ENCODE measurements at places on chromosomes 2 and 18.

DNA sequence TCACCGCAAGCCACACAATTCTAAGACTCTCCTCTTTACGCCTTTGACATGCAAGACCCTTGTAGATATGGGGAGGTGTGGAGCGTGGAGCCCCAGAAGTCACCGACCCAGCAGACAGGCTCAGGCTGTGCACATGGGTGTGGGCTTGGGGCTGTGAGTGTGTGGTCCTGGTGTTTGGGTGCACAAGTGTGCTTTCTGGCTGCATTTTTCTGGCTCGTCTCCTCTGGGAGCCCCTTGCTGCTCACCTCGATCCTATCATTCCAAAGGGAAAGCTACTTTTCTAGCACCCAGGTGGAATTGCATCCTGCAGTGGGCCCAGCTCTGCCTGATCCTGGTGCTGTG is 143.0 kb downstream of the ACOXL start:
- no peak for DNase-seq

GRCh38 chr2:221518935-221519625 is 53.0 kb downstream of the EPHA4 start:
- DNase-seq, result no peak

DNA sequence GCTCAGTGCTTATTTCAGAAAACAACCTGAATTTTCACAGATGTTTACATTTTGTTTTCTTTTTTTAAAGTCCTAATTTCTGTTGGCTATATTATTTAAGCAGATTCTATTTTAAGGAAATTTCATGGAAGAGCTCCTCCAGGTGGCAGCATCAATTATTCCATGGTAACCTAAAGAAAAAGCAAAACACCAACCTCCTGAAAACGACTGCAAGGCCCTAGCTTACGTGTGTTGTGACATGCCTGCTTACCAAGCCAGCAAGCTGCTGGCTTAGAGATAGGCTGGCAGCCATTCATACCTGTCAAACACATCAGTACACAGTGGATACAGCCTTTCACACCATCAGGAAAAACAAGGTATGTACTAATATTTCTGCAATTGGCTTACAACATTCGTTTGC is 64.9 kb downstream of the LPIN2 start:
- DNase-seq, result no peak

DNA sequence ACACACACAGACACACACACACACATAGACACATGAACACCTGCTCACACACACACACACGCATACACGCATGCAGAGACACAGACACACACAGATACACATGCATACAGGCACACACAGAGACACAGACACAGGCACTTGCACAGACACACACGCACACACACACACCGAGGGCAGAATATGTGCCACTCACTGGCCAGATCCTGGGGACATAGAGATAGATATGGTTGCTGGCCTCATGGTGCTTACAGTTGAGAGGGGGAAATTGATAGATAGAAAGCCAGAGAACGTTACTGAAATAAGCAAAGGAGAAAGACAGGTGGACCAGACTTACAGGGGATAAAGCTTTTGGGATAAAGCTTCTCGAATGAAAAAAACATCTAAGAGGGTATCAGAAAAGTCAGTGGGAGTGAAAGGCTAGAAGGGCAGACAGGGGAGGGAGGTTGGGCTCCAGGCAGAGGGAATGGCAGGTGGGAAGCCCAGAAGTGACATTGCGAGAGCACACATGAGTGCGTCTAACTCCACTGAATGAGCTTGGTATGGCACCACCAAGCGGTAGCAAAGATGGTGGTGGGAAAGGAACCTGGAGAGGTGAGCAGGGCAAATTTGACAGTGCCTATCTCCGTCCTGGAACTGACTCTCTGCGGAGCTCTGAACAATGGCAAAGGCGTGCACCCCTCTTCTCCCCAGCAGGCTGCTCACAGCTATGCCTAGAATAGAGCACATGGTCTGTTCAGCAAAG is 390.1 kb upstream of the TRIB2 start:
- DNase-seq, result no peak

- no peak for DNase-seq
These were observed 766.2 kb upstream of the TMEFF2 start for GRCh38 chr2:192960945-192961344.

DNA sequence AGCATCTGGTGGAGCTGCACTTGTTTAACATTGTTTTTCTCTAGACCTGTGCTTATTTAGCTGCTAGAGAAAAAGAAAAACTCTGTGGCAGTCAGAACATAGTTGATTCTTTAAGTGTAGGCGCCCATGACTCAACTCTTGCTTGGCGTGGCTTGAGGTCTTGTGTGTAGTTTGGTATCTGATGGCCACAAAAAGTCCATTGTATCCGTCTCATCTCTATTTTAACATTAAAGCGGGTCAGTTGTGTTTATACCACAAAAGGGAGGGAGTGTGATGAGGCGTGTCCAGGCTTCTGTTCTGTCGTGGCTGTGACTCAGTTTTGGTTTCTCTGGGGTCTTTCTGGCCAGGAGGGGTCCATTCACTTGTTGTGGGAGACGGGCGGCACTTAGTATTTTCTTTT is 24.2 kb upstream of the UGT1A8 start:
- no peak for DNase-seq

- DNase-seq, result no peak
These were observed 641 bp downstream of the MAPRE3 start for GRCh38 chr2:26970928-26971627.

GRCh38 chr18:79662034-79662433 is 17.6 kb upstream of the CTDP1 start:
- no peak for DNase-seq

DNA sequence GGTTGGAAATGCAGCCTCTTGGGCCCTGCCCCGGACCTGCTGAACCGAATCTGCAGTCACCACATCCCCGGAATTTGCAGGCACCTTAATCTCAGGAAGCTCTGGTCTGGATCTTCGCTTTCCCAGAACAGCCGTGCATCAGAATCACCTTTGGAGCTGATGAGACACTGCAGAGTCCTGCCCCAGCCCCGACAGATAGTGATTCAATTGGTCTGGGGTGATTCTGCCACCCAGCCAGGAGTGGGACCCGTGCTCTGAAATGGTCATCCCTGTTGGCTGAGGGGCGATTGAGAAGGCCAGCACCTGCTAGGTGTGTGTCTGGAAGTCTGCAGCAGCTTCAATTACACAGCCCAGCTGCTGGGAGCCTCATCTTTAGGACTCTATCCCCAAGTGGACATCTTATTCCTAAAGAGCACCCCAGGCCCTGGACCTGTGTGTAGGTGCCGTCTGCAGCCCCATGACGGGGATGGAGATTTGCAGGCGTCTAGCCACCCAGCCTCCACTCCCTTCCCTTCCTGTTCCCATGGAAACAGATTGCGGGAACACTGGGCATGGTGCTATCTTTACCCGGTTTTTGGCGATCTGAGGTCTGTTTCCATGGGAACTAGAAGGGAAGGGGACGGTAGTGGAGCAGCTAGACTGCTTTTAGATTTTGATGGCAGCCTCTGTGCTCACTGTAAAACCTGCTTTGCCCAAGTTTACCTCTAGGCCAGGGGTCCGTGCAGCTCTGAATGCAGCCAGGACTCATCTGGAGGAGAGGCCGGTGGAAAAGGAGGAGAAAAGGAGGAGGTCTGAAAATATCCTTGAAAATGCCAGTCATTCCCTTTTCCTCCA is 156.1 kb downstream of the LDLRAD4 start:
- DNase-seq, result no peak

- no peak for DNase-seq
These were observed 104.0 kb downstream of the COBLL1 start for GRCh38 chr2:164737612-164738081.

GRCh38 chr2:8162552-8162951 is 519.3 kb upstream of the ID2 start:
- DNase-seq, result no peak

- DNase-seq, result no peak
These were observed 22.5 kb downstream of the ASB1 start for GRCh38 chr2:238449241-238449640.

DNA sequence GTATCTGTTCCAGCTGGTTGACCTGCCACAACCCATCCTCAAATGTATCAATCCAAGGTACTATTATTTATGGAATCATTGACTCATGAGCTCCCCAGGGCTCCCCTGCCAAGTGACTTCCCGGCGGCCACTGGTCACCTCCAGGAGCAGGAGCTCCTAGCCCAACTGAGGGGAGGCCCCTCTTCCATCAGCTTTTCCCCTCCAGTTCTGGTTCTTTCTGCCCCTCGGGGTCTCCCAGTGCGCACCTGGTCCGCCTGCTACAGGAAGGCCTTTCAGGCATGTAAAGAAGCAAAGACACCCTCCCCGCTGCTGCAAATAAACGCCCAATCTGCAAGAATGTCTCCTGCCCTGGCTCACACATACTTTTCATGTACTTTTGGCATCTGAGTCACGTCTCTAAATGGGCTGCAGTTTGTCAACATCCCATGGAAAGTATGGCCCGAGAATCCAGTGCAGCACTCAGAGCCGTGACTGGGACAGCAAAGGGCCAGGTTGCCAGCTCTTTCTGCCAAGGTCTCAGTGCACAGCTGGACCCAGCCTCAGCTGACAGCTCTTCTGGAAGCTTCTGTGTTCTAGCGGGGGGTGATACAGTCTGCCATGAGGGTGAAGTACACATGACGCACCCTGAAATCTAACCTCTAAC is 41.4 kb downstream of the KLHL29 start:
- DNase-seq, result no peak

DNA sequence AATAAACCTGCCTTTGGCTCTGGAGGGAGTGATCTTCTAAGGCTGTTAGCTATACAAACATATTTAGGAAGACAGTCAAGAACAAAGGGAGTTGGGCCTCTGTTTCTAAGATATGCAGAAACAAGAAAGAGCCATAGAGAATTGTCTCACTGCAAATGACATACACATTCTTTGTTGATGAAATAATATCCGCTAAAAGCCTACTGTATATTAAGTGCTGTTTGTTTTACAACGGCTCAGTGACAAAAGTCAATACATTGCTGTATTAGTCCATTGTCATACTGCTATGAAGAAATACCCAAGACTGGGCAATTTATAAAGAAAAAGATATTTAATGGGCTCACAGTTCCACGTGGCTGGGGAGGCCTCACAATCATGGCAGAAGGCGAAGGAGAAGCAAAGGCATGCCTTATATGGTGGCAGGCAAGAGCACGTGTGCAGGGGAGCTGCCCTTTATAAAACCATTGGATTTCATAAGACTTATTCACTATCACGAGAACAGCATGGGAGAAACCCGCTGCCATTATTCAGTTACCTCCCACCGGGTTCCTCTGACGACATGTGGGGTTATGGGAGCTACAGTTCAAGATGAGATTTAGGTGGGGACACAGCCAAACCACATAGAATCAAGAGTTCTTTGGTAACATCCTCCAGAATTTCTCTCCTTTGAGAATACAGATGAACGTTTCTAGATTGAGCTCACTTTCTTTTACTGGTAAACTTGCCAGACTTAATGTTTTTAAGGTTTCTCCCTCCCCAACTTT is 157.8 kb downstream of the PIK3C3 start:
- no peak for DNase-seq

DNA sequence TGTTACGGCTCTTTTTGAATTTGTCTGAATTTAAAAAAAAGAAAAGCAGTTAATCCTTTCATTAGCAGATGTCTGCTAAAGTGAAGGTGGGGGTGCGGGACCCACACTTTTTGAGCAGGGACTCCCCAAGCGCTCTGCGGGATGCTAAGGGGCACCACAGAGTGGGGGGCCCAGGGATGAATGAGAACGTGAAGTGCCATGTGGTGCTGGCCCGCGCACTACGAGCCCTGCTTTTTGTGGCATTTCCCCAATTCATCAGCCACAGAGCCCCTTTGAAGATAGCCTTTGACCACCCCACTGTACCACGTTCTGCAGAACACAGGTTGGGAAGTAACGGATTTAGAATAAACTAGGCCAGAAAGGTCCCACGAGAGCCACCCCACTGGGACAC is 28.6 kb downstream of the HS1BP3 start:
- DNase-seq, result no peak

DNA sequence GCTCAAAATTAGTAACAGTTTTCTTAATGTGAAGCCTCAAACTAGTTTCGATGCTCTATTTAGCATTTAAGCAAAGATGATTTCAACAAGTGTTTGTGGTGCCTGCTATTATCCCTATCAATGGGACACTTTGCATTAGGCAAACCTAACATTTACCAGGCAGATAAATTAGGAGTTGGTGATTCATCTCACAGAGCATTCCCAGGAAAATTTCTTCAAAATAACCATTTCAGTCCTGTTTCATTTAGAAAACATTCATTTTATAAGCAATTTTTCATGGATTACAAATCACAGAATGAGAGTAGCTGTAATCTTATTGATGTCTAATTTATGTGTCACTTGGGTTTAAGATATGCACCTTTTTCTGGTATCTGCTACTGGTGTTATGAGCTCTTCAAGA is 62.7 kb downstream of the CLHC1 start:
- DNase-seq, result no peak

GRCh38 chr2:102070058-102070642 is 72.4 kb upstream of the IL1R1 start:
- DNase-seq, result no peak

DNA sequence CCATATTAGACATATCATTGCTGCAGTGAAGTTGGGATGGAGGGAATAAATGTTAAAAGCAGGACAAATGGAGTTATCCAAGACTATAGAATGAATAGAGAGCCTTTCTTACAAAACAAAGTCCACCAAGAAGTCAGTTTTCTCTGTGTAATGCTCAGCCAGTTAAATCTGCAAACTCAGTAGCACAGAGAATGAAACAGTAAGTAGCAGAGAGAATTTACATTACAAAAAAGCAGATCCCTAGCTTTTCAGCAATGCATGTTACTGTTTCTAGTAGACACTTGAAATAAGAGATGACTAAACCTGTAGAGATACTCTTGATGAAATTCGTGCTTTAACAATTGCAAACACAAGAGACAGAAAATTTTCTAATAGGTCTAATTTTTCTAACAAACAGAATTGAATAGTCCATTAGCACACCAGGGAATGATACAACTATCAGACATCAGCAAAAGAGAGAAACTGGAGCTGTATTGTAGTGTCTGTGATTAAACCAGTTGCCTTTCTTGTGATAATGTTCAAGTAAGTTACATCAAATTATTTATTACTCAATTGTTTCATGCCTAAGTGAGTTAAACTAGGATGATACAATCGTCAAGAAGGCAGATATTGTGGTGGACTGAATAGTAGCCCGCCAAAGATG is 322.2 kb upstream of the DDX18 start:
- no peak for DNase-seq

GRCh38 chr18:44937960-44938719 is 257.5 kb downstream of the SETBP1 start:
- DNase-seq, result no peak

DNA sequence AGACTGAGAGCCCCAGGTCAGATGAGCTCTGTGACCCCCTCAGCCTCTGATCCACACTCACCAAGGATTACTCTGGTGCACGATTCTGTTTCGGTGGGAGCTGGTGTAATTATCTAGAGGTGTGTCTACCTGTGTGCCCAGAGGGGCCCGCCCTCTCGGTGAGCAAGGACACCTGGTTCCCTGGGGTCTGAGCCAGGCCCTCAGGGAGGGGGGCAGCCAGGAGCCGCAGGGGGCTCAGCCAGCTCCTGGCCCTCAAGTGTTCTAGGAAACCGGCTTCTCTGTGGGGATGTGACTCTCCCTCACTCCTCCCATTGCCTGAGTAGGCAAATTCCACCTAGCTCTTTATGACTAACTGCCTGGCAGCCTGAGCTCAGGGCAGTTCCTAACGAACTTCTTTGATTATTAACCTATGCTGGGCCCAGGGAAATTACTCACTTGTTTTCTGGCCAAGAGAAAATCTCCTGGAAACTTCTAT is 17.4 kb downstream of the AGAP1 start:
- no peak for DNase-seq

GRCh38 chr2:235218486-235218907 is 266.7 kb downstream of the SH3BP4 start:
- DNase-seq, result no peak
